ENCODE measurements at places on chromosomes 3 and 15.
A peak's percentile ranks its signal among the peaks of the same experiment; 100 is the strongest.

DNA sequence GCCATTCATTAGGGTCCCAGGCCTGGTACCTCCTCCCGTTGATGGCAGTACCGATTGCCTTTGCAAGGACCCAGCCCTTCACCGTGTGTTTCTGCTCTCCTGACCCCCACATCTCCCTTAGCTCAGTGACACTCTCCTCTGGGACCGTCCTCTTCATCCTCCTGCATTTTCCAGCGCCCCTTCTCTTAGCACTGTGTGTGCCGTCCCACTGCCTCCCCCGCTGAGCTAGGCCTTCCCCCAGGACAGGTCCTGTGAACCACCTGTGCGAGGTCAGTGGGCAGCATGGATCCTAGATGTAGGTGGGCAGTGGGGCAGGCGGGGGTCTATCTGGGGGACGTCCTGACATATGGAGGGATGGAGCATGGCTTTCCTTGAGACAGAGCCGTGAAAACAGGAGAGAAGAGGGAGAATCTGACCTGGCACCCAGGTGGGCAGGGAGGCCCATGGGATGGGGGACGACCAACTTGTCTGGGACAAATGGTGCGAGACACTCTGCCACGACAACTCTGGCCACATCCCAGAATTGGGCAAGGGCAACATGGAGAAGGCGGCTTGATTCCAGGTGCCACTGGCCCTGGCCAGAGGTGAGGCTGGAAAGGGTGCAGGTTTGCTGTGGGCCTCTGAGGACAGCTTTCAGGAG is 87.7 kb upstream of the ALDH1L1 start:
- DNase-seq: no peak

- no peak for DNase-seq
Observed at GRCh38 chr15:59537403-59537802, 74.2 kb upstream of the GCNT3 start.

- DNase-seq: no peak
Observed at GRCh38 chr3:183912895-183913579, 28.4 kb upstream of the PARL start.

GRCh38 chr3:58478781-58479180 is 13.1 kb upstream of the KCTD6 start:
- no peak for DNase-seq

DNA sequence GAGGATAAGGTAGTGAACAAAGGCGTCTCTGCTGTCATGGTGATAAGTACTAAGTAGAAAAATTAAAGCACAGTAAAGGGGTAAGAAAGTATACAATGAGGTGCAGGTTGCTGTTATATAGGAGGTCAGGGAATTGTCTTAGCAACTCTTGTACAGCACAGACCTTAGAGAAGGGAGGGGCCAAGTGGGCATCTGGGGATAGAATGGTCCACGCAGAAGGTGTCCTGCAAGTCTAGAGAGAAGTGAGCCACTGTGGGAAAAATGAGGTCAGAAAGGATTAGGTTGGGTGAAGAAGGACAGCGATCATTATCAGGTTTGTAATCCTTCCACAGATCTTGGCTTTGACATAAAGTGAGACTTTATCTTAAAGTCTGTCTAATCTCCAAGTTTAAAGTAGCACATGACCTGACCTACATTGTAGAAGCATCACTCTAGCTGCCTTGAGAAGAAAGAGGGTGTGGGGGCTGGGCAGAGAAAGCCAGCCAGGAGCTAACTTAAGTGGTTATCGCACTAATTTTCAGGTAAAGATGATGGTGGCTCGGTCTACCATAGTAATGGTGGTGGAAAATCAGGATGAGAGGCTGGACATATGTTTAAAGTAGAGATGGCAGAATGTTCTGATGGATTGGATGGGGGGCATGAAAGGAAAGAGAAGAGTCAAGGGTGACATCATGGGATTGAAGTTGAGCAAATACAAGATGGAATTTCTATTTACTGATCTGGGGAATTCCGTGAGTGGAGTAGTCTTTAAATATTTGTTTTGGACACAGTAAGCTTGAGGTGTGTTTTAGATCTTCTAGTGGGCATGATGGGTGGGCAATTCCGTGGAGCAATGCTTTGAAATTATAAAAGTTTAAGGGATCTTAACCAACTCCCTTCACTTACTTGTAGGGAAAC is 919.2 kb downstream of the ROBO1 start:
- DNase-seq: no peak

DNA sequence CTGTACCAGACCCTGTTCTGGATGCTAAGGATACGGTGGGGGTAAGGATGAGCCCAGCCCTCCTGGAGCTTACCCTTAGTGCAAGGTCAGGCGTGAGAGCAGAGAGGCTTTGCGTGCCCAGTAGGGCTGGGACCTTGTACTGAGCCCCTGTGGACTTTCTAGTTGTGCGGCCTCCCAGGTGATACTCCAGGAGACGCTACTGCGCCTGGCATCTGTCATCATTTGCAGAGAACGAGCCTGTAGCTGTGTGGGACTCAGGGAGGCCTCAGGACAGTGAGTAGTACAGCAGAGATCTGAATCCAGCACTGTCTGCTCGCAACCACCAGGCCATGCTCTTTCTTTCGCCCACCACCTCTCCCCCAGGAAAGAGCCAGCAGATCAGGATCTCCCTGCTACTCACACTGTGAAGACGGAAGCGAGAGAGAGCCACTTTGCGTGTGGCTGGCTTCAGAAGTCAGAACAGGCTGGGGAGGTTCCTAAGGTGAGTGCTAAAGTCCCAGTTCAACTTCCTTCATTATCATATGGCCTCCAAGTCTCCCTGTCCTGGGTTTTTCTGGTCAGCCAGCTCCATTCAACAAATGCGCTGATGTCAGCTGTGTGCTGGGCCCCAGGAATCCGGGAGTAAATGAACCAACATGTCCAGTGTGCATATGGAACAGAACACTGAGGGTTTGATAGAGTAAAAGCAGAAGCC is 38.2 kb upstream of the ITGA11 start:
- no peak for DNase-seq

DNA sequence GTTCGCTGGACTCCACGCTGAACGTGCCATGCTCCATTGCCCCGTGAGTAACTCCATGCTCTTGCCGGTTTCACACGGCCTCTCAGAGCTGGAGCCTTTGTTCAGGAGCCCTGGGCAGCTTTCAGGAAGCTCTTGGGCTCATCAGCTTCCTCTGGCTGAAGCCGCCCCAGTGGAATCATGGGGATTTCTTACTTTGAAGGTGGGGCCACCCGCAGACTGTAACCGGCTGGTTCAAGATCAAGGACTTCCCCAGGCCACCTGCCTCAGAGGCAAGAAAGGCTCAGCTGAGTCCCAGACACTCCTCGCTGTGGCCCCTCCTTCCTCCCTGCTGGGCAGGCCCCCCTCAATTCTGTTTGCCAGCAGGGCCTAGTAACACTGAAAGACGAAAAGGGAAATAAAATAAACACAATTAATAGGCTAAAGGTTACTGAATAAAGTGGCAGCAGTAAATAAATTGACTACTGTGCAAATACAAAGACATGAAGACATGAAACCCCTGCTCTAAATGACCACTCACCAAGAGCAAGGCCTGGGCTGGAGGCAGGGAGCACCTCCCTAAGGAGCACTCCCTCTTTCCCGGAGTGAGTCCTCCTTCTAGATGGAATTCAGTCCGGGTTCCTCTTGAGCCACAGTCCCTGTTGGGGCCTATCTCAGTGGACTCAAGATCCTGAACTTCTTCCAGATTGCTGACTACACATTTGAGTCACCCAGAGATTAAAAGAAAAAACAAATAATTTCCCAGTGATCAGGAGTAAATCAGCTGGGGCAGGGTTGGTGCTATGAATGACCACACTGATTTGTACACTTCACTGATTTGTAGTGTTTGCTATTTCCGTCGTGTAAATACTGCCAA is 51.0 kb downstream of the ZDHHC19 start:
- peak; percentile 42 for DNase-seq
